ENCODE measurements at places on chromosomes 12 and 14. TPM values are rescaled to one million over a fixed set of nuclear protein-coding genes. Genes with fewer than 3 reads are reported as not detected.

DNA sequence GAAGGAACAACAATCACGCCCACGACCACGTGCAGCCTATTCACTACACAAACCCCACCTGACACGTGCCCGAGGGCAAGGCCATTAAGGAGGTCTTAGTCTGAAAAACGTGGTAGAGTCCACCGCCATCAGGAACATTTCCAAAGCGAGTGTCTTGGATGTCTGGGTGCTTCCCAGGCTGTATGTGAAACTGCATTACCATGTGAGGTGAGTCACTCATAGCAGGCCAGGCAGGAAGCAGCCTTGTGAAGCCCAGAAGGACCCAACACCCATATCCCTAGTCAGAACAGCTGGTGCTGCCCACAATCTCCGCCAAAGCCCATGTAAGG lies 3.3 kb upstream of the KRT79 start:
- H3K4me3 ChIP-seq, result no peak overlapping the region
- no peaks in the 10 kb centered on the region for H3K4me1 ChIP-seq
- no peak for DNase-seq
- no peaks in the 10 kb centered on the region for H3K36me3 ChIP-seq
- no peak overlapping the region for H3K27ac ChIP-seq
- H3K27me3 ChIP-seq, result no peaks in the 10 kb centered on the region

DNA sequence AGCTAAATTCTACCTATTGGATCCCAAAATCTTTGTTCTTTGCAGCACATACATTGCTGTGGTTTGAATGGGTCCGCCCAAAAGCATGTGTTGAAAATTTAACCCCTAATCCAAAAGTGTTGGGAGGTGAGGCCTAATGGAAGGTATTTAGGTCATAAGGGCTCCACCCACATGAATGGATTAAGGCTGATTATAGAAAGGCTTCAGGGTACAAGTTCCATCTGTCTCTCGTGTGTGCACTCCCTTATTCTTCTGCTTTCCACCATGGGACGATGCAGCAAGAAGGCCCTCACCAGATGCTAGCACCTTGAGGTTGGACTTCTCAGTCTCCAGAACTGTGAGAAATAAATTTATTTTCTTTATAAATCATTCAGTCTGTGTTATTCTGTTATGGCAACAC lies 190.9 kb downstream of the SOX5 start:
- H3K27me3 ChIP-seq, result no peaks in the 10 kb centered on the region
- H3K4me3 ChIP-seq, result no peak overlapping the region
- no peaks in the 10 kb centered on the region for H3K4me1 ChIP-seq
- DNase-seq, result no peak
- H3K36me3 ChIP-seq, result no peaks in the 10 kb centered on the region
- no peak overlapping the region for H3K27ac ChIP-seq

GRCh38 chr12:95858451-95859343 lies at the start of gene SNRPF:
Gene SNRPF (plus strand): TSS chr12:95858952. CDS start chr12:95859074, 122 bp downstream.
- DNase-seq, result peak; percentile 99
- H3K27ac ChIP-seq, result peak within 1 kb of the TSS; percentile 82
- H3K36me3 ChIP-seq, result peaks cover 24% of the 10 kb centered on the region
- H3K27me3 ChIP-seq, result no peaks in the 10 kb centered on the region
- H3K4me1 ChIP-seq, result no peaks in the 10 kb centered on the region

The DDN gene
- 0.67 TPM for total RNA-seq

DNA sequence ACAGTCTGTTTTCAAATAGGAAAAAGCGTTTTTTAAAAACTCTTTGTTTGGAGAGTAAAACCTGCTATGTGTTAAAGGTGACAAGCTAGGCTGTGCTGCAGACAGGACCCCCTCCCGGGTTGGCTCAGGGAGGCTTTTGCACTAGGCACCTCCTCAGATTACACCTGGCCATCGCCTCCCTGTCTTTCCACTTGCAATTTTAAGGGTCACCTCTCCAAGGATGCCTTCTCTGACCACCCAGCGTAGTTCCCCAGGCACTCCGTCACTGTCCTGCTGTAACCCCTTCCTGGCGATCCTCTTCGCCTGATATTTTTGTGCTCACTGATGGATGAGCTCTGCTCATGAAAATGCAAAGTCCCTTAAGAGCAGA lies 80.7 kb downstream of the NTF3 start:
- no peaks in the 10 kb centered on the region for H3K4me1 ChIP-seq
- no peaks in the 10 kb centered on the region for H3K36me3 ChIP-seq
- DNase-seq, result peak; percentile 21
- H3K4me3 ChIP-seq, result no peak overlapping the region
- no peak overlapping the region for H3K27ac ChIP-seq

- DNase-seq, result peak; percentile 72
- no peak overlapping the region for H3K27ac ChIP-seq
- H3K36me3 ChIP-seq, result no peaks in the 10 kb centered on the region
- no peaks in the 10 kb centered on the region for H3K4me1 ChIP-seq
Measured at GRCh38 chr12:57583008-57583831, 7.8 kb upstream of the PIP4K2C start.

The DACT1 gene
- total RNA-seq, result 21.2 TPM

The ENDOU gene
- 0.55 TPM for total RNA-seq

The LRP1-AS gene
- total RNA-seq, result not detected

GRCh38 chr12:21330682-21331253 lies 3.9 kb downstream of the SLCO1A2 start:
- H3K27ac ChIP-seq, result no peak overlapping the region
- DNase-seq, result no peak
- H3K4me3 ChIP-seq, result no peak overlapping the region

DNA sequence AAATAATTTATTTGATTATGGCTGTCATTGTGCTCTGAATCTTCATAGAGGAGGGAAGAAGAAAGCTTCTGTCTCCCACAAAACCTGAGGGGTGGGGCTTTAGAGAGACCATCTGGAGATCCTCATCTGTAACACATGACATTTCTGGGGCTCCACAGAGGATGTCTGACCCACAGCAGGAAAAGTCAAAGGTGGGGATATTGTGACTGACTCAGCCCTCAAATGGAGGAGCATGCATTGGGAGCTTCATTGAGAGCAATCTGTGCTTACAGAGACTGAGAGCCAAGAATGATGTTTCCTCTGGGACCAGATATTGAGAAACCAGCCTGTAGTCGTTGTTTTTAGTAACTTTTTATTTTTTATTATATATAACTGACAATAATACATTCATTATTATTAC lies 158.7 kb downstream of the SYT1 start:
- DNase-seq, result no peak
- H3K4me1 ChIP-seq, result no peaks in the 10 kb centered on the region
- H3K27ac ChIP-seq, result no peak overlapping the region
- H3K27me3 ChIP-seq, result no peaks in the 10 kb centered on the region
- no peak overlapping the region for H3K4me3 ChIP-seq

DNA sequence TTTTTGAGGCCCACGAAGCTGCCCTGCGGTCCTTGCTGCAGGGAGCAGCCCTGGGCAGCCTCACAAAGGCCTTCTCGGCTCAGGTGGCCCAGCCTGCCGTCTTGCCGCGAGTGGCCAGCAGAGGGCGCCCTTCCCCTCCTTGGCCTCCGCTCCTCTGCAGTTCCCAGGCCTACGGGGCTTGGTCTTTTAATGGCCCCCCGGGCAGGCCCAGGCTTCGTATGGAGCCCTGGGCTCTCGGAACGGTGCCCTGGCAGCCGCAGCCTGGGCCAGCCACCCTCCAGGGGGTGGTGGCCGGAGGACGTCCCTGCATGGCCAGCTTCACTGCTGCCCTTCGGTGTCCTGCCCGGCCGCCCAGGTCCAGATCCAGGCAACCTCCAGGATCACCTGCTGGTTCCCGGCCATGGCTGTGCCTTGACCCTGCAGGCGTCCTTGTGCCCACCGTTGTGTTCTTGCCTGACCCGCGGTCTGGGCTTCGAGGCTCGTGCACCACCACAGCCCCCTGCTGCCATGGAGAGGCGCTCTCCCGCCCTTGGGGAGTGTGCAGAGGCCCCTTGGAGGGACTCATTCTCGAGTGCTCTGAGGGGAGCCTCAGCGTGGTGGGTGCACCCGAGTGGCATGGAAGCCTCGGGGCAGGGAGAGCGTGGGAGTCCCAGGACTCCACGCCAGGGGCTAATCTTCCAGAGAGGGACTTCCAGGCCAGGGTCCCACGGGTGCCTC lies 9.4 kb downstream of the ASPG start:
- no peak for DNase-seq
- H3K4me3 ChIP-seq, result no peak overlapping the region
- no peaks in the 10 kb centered on the region for H3K4me1 ChIP-seq
- H3K36me3 ChIP-seq, result peaks cover 14% of the 10 kb centered on the region
- no peaks in the 10 kb centered on the region for H3K27me3 ChIP-seq
- no peak overlapping the region for H3K27ac ChIP-seq

The KHNYN gene
- total RNA-seq, result 16.3 TPM

The SLC17A8 gene
- not detected for total RNA-seq

GRCh38 chr12:113093409-113094101 lies 37.0 kb downstream of the DTX1 start:
- peak overlapping the region; percentile 5 for H3K4me3 ChIP-seq
- H3K36me3 ChIP-seq, result no peaks in the 10 kb centered on the region
- H3K27ac ChIP-seq, result no peak overlapping the region
- H3K4me1 ChIP-seq, result no peaks in the 10 kb centered on the region

- H3K27me3 ChIP-seq, result no peaks in the 10 kb centered on the region
- DNase-seq, result no peak
- H3K4me1 ChIP-seq, result peaks cover 21% of the 10 kb centered on the region
- H3K27ac ChIP-seq, result peak overlapping the region; percentile 82
- H3K36me3 ChIP-seq, result no peaks in the 10 kb centered on the region
Measured at GRCh38 chr12:43758247-43758727, 303 bp downstream of the PUS7L start.

GRCh38 chr12:127767656-127768055 lies 499.3 kb upstream of the TMEM132C start:
- H3K27me3 ChIP-seq, result no peaks in the 10 kb centered on the region
- no peaks in the 10 kb centered on the region for H3K36me3 ChIP-seq
- H3K4me3 ChIP-seq, result no peak overlapping the region
- no peaks in the 10 kb centered on the region for H3K4me1 ChIP-seq
- no peak for DNase-seq

The DLK1 gene
- not detected for total RNA-seq

The KERA gene
- total RNA-seq, result not detected

DNA sequence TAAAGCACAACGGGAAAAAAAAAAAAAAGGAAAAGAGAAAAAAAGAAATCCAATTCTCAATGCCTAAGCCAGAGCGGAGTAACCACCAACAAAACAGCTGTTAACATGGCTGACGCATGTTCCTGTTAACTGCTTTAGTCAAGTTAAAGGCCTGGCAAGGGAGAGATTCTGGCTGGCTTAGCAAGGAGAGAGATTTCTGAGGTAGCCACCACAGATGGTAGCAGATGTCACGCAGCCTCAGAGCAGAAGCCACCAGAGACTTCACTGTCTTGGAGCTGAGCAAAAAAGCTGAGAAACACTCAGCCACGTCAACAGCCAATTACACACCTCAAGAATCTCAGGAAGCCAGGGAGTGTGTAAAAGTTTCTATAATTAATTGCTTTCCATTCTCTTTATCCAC lies 87.1 kb downstream of the TMCC3 start:
- no peaks in the 10 kb centered on the region for H3K4me1 ChIP-seq
- no peak for DNase-seq
- H3K27ac ChIP-seq, result no peak overlapping the region
- H3K4me3 ChIP-seq, result no peak overlapping the region

- H3K27me3 ChIP-seq, result no peaks in the 10 kb centered on the region
- H3K4me1 ChIP-seq, result peaks cover 6% of the 10 kb centered on the region
- no peak for DNase-seq
- H3K36me3 ChIP-seq, result no peaks in the 10 kb centered on the region
- H3K27ac ChIP-seq, result peak overlapping the region; percentile 95
- H3K4me3 ChIP-seq, result no peak overlapping the region
Measured at GRCh38 chr12:124520907-124521306, 46.5 kb downstream of the NCOR2 start.

All from right atrium auricular region (tissue), 2 donors.